Renal pelvis (tissue), 12 donors: ENCODE measurements at places on chromosomes 4 and X. TPM values are rescaled to one million over a fixed set of nuclear protein-coding genes. Genes with fewer than 3 reads are reported as not detected.

Gene UGT2B10
- polyA plus RNA-seq: 0.57 TPM

Gene GUCY1B1
- polyA plus RNA-seq: 64.3 TPM

DNA sequence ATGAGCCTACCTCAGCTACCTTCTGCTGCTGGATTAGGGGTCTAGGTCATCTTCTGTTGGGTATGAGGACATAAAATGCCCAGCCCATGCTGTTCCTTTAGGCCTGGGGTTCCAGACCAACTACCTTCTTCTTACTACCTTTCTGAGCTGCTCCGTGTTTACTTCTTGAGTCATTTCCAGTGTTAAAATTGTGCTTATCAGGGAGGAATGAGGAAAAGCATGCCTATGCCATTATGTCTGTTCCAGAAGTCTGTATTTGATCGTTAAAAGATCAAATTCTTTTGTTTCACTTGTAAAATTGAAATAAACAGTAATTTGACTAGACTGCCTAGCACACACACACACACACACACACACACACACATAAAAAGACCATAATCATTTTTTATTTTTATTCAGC, 1912.7 kb upstream of the TENM3 start:
- no peak for DNase-seq

Gene SMARCA1
- polyA plus RNA-seq: 106 TPM

Gene HSFX4
- polyA plus RNA-seq: not detected

Gene STK32B
- 8.4 TPM for polyA plus RNA-seq

DNA sequence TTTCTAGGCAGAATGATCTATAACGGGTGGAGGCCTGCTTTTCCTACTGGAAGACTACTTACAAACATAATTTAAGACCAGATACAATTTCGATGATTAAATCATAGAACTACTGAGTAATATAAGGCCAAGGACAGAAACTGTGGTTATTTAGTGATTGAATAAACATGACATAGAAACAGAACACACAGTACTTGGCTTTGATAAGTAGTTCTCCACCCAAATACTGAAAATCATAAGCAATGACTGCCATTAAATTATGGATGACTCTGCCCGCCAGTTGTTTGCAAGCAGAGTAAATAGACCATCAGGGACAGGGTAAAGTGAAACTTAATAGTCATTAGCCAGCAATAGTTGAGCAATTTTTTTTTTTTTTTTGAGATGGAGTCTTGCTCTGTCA, 17.2 kb upstream of the SMIM14 start:
- DNase-seq: no peak

DNA sequence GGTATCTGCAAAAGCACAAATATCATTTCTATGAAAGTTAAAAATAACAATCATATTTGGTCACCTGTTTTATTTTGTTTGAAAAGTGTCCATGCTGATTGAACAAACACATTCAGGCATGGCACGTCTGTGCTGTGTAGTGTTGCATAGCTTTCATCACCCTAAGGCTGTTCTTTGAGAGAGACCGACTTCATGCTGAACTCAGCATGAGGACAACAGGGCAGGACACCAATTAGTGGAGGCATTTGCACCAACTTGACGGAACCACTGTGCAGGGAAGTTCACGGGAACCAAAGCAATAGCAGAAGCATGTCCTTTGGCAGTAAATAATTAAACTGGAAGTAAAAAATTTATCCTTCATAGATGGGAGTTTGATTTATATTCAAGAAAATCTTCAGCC, 158.4 kb upstream of the SLC7A11 start:
- DNase-seq: no peak

Gene FOXR2
- not detected for polyA plus RNA-seq

DNA sequence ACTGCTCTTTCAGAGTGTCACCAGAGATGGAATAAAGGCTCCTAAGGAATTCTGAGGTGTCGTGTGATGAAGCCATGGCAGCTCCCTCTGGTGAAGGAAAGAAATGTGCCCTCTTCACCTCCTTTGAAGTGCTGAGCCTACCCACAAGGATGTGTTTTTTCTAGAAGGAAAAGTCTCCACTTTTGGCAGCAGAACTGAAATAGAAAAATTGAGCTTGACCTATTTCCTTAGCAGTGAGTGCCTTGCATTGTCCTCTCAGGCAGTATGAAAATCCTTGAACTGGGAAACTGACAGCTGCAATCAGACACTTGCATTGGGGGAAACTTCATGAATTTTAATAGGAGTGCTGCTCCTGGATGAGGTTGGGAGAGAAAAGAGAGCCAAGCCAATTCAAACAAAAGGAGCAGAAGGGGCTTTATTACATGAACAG, 95.2 kb downstream of the DCLK2 start:
- DNase-seq: no peak

DNA sequence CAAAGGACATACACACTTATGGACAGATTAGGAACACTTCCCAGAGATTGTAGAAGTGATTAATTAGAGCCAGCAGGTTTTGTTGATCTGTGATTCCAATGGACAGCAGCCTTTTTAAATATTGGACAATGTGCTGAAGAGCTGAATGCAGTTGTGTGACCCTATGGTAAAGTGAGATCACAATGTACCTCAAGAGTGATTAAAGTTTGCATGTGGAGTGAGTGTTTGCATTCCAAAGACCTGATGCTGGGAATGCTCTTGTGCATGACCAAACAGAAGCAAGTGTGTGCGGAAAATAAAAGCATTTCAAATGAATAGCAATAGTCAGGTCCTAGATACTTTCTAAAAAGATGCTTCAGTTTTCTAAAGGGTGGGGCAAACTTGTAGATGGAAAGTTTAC, 154.1 kb downstream of the BANK1 start:
- no peak for DNase-seq

GRCh38 chrX:53674581-53674980, 11.9 kb downstream of the HUWE1 start:
- no peak for DNase-seq

GRCh38 chr4:149370785-149371420, 444.7 kb downstream of the IQCM start:
- no peak for DNase-seq

Gene RAB33B
- 11.0 TPM for polyA plus RNA-seq
